AG09309 (cell line): ENCODE measurements at places on chromosomes 3 and 15.

DNA sequence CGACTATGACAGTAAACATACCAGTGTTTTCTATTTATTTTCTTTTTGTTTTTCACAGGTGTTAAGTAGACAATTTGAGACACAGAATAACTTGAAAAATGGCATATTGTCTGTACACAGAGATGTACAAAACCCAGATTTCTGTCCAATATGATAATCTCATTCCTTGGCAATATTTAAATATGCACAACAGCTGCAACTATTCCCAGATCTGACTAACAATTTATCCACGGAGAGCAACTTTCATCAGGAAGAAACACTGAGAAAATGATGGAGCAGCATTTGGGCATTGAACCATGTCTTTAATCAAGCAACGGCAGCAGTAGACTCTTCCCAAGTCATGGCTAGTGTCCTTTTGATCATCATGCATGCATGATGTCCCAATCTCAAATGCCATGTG lies 452.6 kb downstream of the ZPLD1 start:
- DNase-seq = no peak

DNA sequence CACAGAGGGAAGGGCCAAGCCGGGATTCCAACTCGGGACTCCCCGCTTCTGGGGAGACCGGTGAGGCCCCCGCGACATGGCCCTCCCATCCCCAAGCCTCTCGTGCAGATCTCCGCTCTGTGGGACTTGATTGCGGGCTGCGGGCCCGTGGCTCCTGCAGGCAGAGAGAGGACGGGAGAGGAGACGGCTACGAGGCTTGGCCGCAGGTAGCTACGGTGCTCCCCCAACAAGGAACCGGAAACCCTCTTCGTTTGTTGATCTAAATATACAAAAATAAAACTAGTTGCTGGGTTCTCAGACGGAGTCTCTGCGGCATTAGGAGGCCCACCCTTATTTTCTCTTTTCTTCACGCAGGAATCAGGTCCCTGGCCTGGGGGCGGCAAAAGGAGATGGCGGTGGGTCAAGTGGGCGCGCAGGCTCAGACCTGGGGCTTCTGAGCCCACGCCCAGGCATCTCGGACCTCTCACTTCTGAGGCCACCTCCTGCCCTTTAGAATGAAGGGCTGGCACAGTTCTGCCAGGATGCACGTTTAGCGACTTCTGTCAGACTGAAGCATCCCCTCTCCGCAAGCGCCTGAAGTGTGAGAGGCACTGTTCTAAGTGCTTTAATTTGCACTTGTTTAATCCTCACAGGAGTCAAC lies 10.9 kb downstream of the GNB5 start:
- DNase-seq = no peak

DNA sequence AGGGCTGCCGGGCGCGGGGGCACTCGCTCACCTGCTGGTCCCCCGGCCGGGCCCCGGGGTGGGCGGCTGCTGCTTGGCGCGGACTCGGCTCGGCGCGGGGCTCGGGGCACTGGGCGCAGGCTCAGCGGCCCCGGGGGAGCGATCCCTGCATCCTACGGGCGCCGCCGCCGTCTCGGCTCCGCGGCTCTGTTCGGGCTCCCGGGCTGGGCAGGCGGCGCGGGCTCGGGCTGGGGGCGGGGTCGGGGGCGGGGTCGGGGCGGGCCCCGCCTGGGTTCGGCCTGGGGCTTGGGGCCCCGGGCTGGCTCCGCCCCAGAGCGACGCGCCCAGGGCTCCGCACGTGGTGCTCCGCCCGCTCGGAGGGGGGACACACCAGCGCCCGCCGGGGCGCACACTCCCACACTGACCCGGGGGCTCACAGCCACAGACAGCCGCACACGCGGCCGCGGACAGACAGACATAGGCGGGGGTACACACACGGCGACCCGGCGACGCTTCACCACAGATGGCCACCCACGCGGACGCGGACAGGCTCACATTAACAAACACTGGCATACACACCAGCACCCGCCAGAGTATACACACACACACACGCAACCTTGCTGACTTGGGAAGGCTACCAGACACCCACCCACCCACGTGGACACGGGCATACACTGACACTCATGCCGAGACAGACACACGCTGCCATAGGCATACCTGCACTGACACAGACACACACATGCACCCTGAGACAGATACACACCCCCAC lies at the start of gene SCN5A:
SCN5A (minus strand) TSS at position 188 of the 748 bp plus-strand sequence. CDS start 16,380 bp downstream, outside the sequence.
- DNase-seq = no peak

DNA sequence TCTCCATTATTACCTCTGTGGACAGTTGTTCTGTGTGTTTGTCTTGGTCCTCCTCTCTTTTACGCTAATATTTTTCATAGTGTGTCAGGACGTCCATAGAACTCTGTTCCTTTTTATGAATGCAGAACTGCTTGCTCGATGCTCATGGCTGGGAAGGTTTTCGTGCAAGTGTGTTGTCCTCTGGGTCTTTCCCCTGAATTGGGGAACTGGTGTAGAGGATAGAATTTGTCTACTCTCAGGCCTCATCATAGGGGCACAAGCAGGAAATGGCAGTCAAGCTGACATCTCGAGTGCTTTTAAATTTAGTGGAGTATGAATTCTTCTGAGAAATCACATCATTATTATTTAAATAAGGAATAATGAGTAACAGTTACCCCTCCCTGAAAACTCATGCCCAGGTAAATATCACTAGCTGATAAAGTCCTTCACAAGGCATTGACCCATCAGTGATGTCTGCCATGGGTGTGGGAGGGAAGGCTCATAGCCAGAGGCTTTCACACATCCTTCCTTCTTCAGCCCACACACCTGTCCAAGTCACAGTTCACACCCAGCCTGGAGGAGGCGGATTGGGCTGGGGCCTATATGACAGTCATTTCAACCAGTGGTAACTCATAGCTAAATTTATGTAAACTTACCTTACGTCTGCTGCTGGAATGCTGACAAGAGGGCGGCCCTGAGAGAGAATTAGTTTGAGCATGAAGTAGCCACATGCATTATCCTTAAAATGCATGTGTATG lies 226.1 kb downstream of the PLCL2 start:
- no peak for DNase-seq

DNA sequence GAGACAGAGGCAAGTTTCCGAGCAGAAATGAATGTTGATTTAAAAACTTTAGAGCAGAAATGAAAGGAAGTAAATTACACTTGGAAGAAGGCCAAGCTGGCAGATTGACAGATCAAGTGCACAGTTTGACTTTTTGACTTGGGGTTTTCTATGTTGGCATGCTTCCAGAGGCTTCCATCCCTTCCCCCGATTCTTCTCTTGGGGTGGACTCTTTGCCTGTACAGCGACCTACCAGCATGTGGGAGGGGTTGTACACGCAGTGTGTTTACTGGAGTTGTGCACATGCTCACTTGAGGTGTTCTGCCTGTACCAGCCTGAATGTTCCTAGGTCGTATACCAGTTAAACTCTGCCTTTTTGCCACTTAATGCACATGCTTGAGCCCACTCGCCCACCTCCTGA lies 701.5 kb upstream of the GBE1 start:
- DNase-seq = no peak

DNA sequence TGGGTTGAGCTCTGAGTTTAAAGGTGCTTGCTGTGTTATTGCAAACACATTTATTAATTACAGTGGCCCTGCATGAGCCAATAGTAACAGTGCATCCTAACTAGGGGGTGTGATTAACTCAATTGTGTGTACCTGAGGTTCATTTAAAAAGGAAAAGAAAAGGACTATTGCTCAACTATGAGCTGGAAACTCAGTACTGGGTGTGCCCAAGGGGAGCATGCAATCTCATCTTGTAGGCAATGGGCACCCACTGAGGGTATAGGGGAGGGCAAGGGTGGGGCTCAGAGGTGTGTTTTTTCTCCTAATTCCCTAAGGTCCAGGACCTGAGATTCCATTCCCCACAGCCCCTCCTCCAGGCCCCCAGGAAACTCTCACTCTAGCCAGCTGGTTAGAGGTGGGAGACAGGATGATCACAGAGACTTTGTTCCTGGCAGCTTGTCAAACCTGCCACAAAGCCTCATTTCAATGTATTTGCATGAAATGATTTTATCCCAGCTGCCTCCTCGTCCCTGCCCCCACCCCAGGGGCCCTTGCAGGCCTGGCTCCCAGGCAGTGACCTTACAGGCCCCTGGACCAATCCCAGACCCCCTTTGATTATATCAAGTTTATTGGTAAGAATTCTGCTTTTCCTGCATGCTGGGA lies 220.7 kb downstream of the TBC1D2B start:
- DNase-seq = no peak

GRCh38 chr15:76203346-76204108 lies 107.7 kb downstream of the ETFA start:
- no peak for DNase-seq

GRCh38 chr3:71194785-71195184 lies 388.7 kb downstream of the FOXP1 start:
- no peak for DNase-seq

- DNase-seq = no peak
Observed at GRCh38 chr3:14911651-14912050, 35.7 kb upstream of the NR2C2 start.

DNA sequence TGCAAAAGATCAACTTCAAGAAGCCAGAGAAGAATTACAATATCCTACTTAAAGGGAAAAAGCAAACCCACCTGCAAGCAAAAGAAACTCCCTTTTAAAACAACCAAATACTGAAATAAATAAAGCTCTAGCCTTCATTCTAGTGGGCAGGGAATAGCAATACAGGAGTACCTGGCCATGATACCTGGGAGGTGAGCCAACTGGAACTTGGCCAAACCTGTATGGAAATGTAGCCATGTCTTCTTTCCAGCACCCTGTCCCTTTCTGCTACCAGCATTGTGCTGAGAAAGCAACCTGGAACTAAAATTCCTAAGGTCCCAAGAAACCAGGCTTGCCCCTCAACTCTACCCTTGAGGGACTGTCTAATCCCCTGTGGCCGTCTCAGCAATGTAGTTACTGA lies 530.0 kb downstream of the EPHB1 start:
- no peak for DNase-seq

- DNase-seq = no peak
Observed at GRCh38 chr15:33612721-33613304, 302.0 kb downstream of the RYR3 start.

GRCh38 chr3:7397097-7397496 lies 536.2 kb downstream of the GRM7 start:
- DNase-seq = no peak

GRCh38 chr3:111151438-111151837 lies 79.8 kb downstream of the NECTIN3 start:
- DNase-seq = peak; percentile 18

- DNase-seq = no peak
Observed at GRCh38 chr15:72482275-72482674, 8.1 kb downstream of the ARIH1 start.

DNA sequence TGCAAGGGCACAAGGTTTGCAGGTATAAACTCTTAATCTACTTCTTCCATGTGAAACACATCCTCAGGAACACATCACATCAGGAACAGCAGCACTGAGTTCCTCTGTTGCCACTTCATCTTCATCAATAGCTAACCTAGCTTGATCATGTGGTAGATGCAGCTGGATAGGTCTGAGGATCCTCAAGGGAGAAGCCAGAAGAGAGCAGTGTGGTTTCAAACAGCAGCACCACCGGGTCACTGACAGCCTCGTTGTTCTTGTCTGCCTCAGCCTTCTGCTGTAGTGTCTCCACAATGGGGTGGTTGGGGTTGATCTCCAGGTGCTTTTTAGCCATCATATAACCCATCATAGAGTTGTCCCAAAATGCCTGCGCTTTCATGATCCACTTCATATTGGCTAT lies 58.8 kb downstream of the ADAM10 start:
- no peak for DNase-seq

DNA sequence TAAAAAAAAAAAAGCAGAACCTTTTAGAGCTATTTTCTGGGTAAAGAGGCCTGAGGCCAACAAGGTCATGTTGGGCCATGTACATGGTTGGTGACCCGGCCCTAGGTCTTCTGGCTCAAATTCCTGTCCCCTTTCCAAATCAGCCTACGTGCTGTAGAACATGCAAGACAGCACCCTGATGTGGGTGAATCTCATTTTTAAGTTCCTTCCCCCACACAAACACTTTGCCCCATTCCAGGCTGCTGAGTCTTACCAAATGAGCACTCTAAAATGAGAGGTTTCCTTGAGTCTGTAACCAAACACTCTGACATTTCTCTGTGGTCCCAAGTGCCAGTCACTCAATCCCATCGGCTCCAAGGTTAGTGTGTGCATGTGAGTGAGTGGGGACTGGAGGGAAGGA lies 9.4 kb downstream of the BCL6 start:
- no peak for DNase-seq

DNA sequence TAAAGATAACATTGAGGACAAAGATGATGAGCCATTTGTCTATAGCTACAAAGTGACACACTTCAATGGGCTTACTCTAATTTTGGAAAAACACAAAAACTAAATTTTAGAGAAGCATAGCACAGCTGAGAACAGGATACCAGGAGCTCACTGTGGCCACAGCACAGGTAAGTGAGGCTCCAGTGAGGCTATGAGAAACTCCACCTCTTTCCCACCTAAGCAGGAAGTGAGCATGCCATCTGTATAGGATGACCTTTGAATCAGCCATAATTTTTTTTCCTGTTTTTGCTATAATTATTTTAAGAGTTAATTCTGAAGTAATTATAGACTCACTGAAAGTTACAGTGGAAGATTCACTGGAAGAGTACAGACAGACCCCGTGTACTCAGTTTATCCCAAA lies 82.1 kb upstream of the DCLK3 start:
- no peak for DNase-seq

DNA sequence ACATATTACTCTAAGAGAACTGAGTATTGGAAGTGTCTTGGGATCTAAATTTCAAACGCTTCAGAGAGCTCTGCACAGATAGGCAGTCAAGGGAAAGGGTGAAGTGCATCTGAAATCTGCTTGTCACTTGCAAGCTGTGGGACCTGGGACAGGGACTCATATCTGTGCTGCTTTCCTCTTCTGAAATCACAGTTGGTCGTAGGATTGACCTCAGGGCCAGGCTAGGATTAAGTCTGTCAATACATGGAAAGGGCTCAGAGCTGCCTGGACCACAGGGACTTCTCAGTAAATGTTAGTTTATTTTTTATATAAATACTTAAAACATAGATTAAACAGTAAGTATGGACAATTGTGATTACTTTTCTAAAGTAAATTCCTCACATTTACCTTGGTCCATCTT lies 74.7 kb upstream of the CMTM7 start:
- DNase-seq = no peak

DNA sequence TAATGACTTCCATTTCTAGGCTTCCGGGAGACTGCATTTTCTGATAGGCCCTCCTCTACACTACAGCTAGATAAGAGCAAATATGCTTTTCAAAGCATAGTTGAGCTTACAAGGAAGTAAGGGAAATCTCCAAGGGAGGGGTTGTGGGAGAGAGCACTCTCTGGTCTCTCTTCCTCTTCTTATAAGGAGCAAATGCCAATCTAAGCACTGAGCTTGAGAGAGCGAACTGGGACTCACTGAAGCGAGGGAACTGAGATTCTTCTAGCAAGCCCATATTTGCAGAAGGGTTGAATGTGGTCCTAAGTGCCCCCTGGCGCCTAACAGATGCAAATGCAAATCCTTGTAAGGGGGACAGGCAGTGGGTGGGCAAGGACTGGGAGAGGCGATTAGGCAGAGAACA lies 164.8 kb downstream of the ERC2 start:
- DNase-seq = no peak

DNA sequence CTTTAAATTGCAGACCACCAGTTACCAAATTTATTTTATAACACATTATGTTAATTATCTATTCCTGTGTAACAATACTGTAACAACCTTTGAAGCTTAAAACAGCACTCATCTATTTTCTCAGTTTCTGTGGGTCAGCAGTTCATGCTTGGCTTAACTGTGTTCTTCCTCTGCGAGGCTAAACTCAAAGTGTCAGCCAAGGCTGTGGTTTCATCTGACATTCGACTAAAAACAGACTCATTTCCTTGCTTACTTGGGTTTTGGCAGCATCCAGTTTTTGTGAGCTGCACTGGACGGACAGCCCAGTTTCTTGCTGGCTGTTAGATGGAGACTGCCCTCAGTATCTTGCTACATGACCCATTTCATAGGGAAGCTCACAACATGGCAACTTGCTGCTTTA lies 247.3 kb upstream of the KCNH8 start:
- DNase-seq = no peak
